H1 (cell line): ENCODE measurements at places on chromosomes 4 and X. TPM values are rescaled to one million over a fixed set of nuclear protein-coding genes. Genes with fewer than 3 reads are reported as not detected.

Gene MAOA
- polyA plus RNA-seq, result 2.4 and 2.6 TPM in 2 replicates

Gene PAGE1
- not detected in 2 replicates for polyA plus RNA-seq

Gene ELF4
- 2.0 and 2.2 TPM in 2 replicates for polyA plus RNA-seq

Gene ARHGAP6
- polyA plus RNA-seq, result 0.35 and 0.44 TPM in 2 replicates

Gene KIT
- polyA plus RNA-seq, result 10.2 and 14.4 TPM in 2 replicates

Gene DUSP9
- 0.80 and 1.2 TPM in 2 replicates for polyA plus RNA-seq

Gene ARMCX1
- polyA plus RNA-seq, result 9.8 and 12.5 TPM in 2 replicates

Gene AR
- 7.1 and 7.2 TPM in 2 replicates for polyA plus RNA-seq

Gene NEIL3
- polyA plus RNA-seq, result 3.5 and 5.5 TPM in 2 replicates

Gene TRAPPC11
- polyA plus RNA-seq, result 15.3 and 19.2 TPM in 2 replicates

Gene TMPRSS11D
- not detected in 2 replicates for polyA plus RNA-seq

Gene ASMT
- 2.6 and 3.1 TPM in 2 replicates for polyA plus RNA-seq

Gene RENBP
- polyA plus RNA-seq, result 21.8 and 26.5 TPM in 2 replicates

Gene MED12
- polyA plus RNA-seq, result 19.4 and 28.4 TPM in 2 replicates

Gene GALNT7
- polyA plus RNA-seq, result 11.1 and 22.4 TPM in 2 replicates

Gene PDE5A
- 3.4 and 5.6 TPM in 2 replicates for polyA plus RNA-seq

Gene GPM6B
- 175 and 179 TPM in 2 replicates for polyA plus RNA-seq

Gene CLTRN
- 0.58 and 1.2 TPM in 2 replicates for polyA plus RNA-seq

Gene RAB9A
- 12.4 and 21.8 TPM in 2 replicates for polyA plus RNA-seq

Gene CCNA2
- polyA plus RNA-seq, result 39.0 and 42.1 TPM in 2 replicates

Gene GPAT3
- polyA plus RNA-seq, result 0.23 and 0.93 TPM in 2 replicates

Gene LRIT3
- polyA plus RNA-seq, result 0.11 TPM in 2 replicates

Gene NLGN3
- 12.0 and 15.0 TPM in 2 replicates for polyA plus RNA-seq

Gene APLN
- 1.6 and 1.8 TPM in 2 replicates for polyA plus RNA-seq

Gene PPARGC1A
- polyA plus RNA-seq, result 0.54 and 0.60 TPM in 2 replicates

Gene ENPP6
- polyA plus RNA-seq, result 0.08 and 0.11 TPM in 2 replicates

Gene FDCSP
- not detected in 2 replicates for polyA plus RNA-seq

Gene MAML3
- polyA plus RNA-seq, result 2.1 and 2.7 TPM in 2 replicates

Gene TMEM255A
- 1.1 and 2.3 TPM in 2 replicates for polyA plus RNA-seq

Gene HERC3
- polyA plus RNA-seq, result 1.1 and 1.4 TPM in 2 replicates

Gene SPANXC
- 0.52 TPM in 1 of 2 replicates, not detected in the other for polyA plus RNA-seq

Gene LANCL3
- polyA plus RNA-seq, result 0.11 and 0.24 TPM in 2 replicates

Gene TBC1D8B
- polyA plus RNA-seq, result 0.71 and 0.91 TPM in 2 replicates

Gene DAPP1
- not detected in 2 replicates for polyA plus RNA-seq

Gene SRPX
- polyA plus RNA-seq, result 7.2 and 7.6 TPM in 2 replicates

Gene PARM1
- 2.0 and 2.3 TPM in 2 replicates for polyA plus RNA-seq

Gene CT55
- 0.09 and 0.15 TPM in 2 replicates for polyA plus RNA-seq

Gene TCEAL7
- polyA plus RNA-seq, result 3.5 and 7.9 TPM in 2 replicates

Gene UGT2A1
- not detected in 2 replicates for polyA plus RNA-seq

Gene ARX
- 0.05 TPM in 1 of 2 replicates, not detected in the other for polyA plus RNA-seq

Gene TRIM75
- not detected in 2 replicates for polyA plus RNA-seq

Gene RPS3A
- 1,045 and 2,162 TPM in 2 replicates for polyA plus RNA-seq

Gene CENPI
- polyA plus RNA-seq, result 4.6 and 7.2 TPM in 2 replicates

Gene MAP3K15
- 1.7 and 1.8 TPM in 2 replicates for polyA plus RNA-seq

Gene LIMCH1
- polyA plus RNA-seq, result 2.0 and 3.0 TPM in 2 replicates

Gene YY2
- 0.60 and 0.71 TPM in 2 replicates for polyA plus RNA-seq
